ENCODE measurements at places on chromosomes 1 and 21. TPM values are rescaled to one million over a fixed set of nuclear protein-coding genes. Genes with fewer than 3 reads are reported as not detected.

Gene HAO2
- total RNA-seq = not detected

Gene CD53
- not detected for total RNA-seq

Gene PKP1
- total RNA-seq = 0.02 TPM

Gene FOXD3
- total RNA-seq = 1.0 TPM

Gene MAP3K7CL
- 1.8 TPM for total RNA-seq

Gene DNAJC6
- 7.2 TPM for total RNA-seq

Gene LCE5A
- not detected for total RNA-seq

Gene CD48
- total RNA-seq = not detected

Gene PLA2G5
- not detected for total RNA-seq

Gene SARS1
- 89.0 TPM for total RNA-seq

Gene FCRL2
- total RNA-seq = not detected

Gene IL20
- total RNA-seq = 0.10 TPM

Gene TNFAIP8L2
- total RNA-seq = not detected

Gene EXOSC10
- total RNA-seq = 38.9 TPM

Gene ZBTB8OS
- 37.0 TPM for total RNA-seq

Gene PRDX6
- total RNA-seq = 353 TPM

Gene TEX38
- total RNA-seq = not detected

Gene BRDT
- not detected for total RNA-seq

Gene TSACC
- 2.0 TPM for total RNA-seq

Gene BCL10
- total RNA-seq = 12.9 TPM

Gene LDLRAD1
- not detected for total RNA-seq

Gene SELE
- not detected for total RNA-seq

Gene LAMC1
- total RNA-seq = 104 TPM

Gene UROD
- total RNA-seq = 46.5 TPM

Gene DOCK7
- 15.0 TPM for total RNA-seq

Gene PTAFR
- total RNA-seq = 0.11 TPM

Gene PBX1
- 11.9 TPM for total RNA-seq

Gene C1orf52
- total RNA-seq = 21.1 TPM

Gene HRNR
- 0.01 TPM for total RNA-seq

Gene FCER1G
- total RNA-seq = not detected

Gene GJB5
- total RNA-seq = 0.15 TPM

Gene CLDN17
- total RNA-seq = not detected

Gene PDZK1
- 0.95 TPM for total RNA-seq

Gene TCP10L
- 0.80 TPM for total RNA-seq

Gene CYP4A11
- total RNA-seq = not detected

Gene ETV3L
- not detected for total RNA-seq

Gene PFDN2
- 106 TPM for total RNA-seq

Gene VSIG8
- not detected for total RNA-seq

Gene TSPEAR
- total RNA-seq = not detected

Gene TLCD4
- total RNA-seq = 7.5 TPM

Gene IGFN1
- 0.41 TPM for total RNA-seq

Gene LCE3E
- total RNA-seq = 0.12 TPM

Gene PIGV
- 6.6 TPM for total RNA-seq

Gene C1orf105
- not detected for total RNA-seq

Gene F11R
- total RNA-seq = 62.9 TPM

Gene SZRD1
- 76.9 TPM for total RNA-seq

Gene ERMAP
- total RNA-seq = 3.8 TPM

Gene COL9A2
- total RNA-seq = 0.07 TPM

Gene TSPAN2
- 1.3 TPM for total RNA-seq

Gene ITGB2
- 0.85 TPM for total RNA-seq

Gene NBPF6
- total RNA-seq = not detected

Gene OPTC
- total RNA-seq = not detected

Gene TMEM51
- total RNA-seq = 27.8 TPM

Gene TMEM125
- total RNA-seq = not detected

Measured in A549 treated with AZD2906 at 1 μM for 4 hours (cell line).